EL (cell line): ENCODE measurements at places on chromosomes 2 and 18.

DNA sequence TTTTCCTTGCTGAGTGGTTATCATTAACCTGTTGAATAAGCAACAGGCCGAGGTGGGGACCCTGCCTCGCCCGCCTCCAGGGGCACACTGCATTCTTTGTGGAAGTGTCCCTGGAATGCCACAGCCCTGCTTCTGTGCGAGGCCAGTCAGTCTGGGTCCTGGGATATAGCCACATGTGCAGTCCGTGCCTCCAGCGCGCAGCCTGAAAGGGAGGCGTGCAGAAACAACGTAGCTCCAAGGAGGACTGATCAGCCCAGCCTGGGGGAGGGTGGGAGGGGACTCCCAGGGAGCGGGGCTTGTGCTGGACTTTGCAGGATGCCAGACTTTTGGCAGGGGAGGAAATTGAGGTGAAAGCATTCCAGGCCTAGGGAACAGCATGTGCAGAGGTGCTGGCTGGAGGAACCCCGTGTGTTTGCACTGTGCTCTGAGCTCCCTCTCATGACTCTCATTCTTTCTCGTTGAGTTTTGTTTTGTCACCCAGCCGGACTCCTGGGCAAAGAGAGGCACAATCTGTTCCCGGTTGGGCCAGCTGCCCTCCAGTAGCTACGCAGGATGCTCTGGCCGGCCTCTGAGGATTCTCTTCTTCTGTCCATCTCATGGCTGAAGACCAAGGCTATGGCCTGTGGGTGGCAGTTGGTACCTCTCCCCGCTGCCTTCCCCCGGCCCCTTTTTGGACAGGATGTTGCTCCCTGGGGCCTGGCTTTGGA, 39.7 kb downstream of the HPCAL1 start:
- peak; percentile 19 for DNase-seq

- DNase-seq = peak; percentile 37
Observed at GRCh38 chr2:29650631-29651097, 270.7 kb downstream of the ALK start.

DNA sequence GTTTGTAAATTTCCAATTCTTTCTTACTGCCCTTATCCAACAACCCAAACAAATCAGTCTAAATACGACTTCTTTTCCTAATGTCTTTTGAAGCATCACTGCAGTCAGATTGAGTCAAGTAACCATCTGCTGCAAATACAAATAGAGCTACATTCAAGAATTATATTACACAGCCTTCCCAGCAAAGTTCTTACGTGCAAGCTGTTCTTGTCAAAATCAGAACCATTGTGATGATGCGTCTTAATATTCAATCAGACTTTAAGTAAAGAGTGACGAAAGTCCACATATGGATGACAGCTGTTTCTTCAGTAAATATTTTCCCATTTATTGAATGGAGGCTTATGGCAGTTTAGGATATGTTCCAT, 943.8 kb downstream of the LRP1B start:
- DNase-seq = no peak

DNA sequence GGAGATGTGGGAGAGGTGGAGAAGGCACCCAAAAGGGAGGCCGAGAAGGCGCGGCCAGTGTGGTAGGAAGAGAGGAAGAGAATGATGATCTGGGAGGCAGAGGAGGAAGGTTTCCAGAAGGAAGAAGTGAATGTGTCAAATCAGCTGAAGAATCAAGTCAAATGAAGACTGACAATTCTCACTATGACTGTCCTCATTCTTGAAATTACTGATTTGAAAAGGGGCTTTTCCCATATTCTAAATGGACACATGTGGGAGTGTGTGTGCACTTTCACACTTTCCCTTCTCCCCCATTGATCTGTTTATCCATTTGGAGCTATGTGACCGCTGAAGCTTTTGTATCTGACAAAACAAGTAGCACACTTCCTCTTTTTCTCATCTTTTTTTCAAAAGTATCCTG, 6.1 kb downstream of the AFF3 start:
- DNase-seq = no peak

GRCh38 chr18:8375249-8375648, 234.0 kb upstream of the RAB12 start:
- peak; percentile 15 for DNase-seq
